Adrenal gland (tissue), 19 donors: ENCODE measurements at places on chromosomes 1 and 21. TPM values are rescaled to one million over a fixed set of nuclear protein-coding genes. Genes with fewer than 3 reads are reported as not detected.

Gene TTLL7
- total RNA-seq: 6.3 TPM

Gene KRTAP19-3
- total RNA-seq: not detected

- H3K36me3 ChIP-seq: no peaks in the 10 kb centered on the region
- no peak for DNase-seq
- H3K27me3 ChIP-seq: no peaks in the 10 kb centered on the region
- H3K4me3 ChIP-seq: no peak overlapping the region
Observed at GRCh38 chr1:90919190-90919719, 102.6 kb downstream of the ZNF644 start.

DNA sequence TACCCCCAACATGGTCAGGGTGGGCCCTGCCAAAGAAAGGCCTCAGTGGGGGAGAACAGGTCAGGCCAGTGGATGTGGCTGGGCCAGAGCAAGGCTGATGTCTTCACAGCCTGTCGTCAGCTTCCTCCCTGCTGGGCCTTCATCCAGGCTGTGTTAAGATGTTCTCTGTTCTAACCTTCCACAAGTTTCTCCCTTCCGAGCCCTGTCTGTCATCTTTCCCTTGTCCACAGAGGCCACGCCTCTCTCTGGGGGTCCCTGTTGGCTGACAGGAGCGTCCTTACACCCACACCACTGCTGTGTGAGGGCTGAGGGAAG, 36.2 kb downstream of the SIM2 start:
- H3K4me1 ChIP-seq: no peaks in the 10 kb centered on the region
- no peak overlapping the region for H3K27ac ChIP-seq
- DNase-seq: no peak
